GDM1 (cell line): ENCODE measurements at places on chromosomes 12 and 14.

DNA sequence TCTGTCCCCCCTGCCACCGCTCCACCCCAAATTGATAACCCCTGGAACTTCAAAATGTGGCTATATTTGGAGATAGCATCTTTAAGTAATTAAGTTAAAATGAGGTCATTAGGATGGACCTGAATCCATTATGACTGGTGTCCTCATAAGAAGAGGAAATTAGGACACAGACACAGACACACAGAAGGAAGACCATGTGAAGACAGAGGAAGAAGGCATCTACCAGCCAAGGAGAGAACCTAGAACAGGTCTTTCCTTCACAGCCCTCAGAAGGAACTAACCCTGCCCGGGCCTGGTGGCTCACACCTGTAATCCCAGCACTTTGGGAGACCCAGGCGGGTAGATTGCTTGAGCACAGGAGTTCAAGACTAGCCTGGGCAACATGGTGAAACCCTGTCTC, 3.6 kb upstream of the HRK start:
- DNase-seq, result no peak

DNA sequence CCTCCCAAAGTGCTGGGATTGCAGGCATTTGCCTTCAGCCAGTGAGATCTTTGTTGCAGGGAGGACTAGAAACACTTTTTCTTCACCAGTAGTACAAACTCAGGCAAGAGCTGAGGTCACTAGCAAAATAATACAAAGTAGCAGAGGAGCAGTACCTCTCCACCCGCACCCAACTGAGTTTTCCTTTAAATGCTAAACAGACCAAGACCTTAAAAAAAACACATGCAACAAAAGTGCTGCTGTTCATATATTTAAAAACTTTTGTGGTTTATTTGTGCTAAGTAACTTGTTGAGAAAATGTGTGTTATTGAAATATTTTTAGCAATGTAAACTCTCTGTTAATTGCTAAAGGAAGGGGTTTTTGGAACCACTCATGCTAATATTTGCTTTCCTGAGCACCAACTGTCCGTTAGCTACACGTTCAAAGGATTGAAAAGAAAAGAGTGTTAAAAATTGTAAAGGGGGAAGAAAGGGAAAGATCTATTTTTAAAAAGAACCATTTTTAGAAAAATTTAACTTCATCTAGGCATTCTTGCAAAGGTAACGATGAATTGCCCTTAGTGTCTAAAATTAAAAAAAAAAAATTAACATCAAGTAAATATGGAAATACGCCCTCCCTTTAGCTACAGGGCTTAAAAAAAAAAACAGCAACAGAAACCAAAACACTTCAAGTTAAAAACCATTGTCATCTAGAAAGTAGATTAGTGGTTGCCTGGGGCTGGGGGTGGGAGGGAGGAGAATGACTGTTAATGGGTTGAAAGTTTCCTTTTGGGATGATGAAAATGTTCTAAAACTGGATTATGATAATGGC, 114.0 kb upstream of the KRAS start:
- no peak for DNase-seq

- DNase-seq, result no peak
These were observed 43.8 kb upstream of the BMP4 start for GRCh38 chr14:54000341-54000811.

DNA sequence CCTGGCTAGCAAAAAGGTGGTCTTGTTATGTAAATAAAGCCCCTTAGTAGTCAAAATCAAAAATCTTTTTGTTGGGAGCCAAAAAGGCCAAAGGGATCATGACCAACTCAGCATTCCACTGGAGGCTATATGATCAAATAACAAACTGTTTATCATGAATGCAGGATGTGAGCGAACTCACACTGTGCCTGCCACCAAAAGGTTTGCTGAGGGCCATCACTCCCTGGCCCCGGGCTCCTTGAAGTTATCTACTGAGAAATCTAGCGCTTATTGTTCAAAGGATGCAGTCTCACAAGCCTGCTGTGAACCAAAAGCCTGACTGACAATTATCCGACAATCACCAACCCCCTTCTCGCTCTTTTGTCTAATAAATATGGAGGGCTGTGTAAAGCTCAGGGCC, 107.2 kb upstream of the DDHD1 start:
- DNase-seq, result no peak

DNA sequence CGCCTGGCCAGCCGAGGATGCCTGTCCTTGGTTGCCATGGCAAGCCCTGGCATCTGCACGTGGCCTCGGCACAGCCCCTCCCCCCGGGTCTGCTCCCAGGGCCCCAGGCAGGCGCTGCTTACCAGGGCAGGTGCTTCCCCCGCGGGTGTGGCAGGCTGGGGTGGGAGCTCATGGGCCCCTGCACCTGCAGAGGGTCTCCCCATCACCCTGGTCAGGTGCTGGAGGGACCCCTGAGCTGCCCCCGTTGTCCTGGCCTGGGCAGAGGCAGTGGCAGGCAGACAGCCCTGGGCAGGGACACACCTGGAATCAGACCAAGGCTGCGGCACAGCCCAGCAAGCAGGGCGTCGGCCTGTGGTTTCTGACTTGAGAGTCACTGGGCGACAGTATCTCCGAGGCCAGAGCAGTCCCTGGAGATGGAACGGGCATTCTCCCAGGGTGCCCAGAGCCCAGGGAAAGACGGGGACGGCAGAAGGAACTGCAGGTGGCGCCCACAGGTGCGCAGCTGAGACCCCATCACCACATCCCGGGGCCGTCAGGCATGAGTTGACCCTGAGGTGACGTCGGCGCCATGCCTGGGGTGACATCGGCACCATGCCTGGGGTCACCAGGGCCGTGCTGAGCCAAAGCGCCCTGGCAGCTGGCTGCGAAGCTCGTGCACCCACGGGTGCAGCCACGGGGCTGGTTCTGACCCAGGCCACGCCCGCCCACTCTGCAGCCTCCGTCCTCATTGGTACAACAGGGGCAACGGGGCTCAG, 56.1 kb upstream of the FBRSL1 start:
- no peak for DNase-seq

DNA sequence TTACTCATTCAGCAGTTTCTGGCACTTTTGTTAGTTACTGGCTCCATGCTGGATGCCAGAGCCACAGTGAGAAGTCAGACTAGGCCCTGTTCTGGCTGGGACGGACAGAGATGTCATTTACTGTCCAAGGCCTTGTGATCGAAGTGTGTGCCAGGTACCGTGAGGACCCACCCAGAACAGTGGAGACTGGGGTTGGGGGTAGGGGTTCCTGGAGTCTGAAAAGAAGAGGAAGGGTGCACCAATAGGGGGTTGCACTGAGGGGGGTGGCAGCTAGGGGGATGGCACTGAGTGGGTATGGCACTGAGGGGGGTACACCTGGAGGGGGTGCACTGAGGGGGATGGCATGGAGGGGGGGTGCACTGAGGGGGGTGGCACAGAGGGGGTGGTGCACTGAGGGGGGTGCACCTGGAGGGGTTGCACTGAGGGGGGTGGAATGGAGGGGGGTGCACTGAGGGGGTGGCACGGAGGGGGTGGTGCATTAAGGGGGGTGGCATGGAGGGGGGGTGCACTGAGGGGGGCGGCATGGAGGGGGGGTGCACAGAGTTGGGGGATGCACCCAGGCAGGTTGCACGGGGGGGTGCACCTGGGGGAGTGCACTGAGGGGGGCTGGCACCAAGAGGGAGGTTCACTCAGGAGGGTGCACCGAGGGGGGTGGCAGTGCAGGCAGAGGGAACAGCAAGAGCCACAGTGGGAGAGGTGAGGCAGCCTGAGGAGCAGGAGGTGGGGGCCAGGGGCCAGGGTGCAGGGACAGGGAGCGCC, 10.6 kb upstream of the CYP46A1 start:
- DNase-seq, result no peak

DNA sequence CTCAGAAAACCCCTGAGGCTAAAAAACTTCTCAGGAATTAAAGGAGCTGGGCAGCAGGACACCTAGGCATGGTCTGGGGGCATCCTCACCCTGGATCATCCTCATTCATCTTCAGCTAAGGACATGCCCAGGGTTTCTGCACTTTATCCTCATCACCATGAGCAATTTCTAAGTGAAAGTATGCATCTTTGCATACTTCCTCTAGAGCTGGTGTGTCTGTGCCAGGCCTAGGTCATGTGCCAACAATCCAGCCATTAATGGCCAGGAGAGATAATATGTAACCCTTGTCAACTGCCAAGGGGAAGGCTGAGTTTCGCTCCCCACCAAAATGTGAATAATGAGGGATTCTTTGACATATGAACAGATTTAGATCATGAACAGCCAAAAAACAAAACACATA, 160.5 kb downstream of the KITLG start:
- no peak for DNase-seq
